ENCODE measurements at places on chromosomes 3 and 15.

DNA sequence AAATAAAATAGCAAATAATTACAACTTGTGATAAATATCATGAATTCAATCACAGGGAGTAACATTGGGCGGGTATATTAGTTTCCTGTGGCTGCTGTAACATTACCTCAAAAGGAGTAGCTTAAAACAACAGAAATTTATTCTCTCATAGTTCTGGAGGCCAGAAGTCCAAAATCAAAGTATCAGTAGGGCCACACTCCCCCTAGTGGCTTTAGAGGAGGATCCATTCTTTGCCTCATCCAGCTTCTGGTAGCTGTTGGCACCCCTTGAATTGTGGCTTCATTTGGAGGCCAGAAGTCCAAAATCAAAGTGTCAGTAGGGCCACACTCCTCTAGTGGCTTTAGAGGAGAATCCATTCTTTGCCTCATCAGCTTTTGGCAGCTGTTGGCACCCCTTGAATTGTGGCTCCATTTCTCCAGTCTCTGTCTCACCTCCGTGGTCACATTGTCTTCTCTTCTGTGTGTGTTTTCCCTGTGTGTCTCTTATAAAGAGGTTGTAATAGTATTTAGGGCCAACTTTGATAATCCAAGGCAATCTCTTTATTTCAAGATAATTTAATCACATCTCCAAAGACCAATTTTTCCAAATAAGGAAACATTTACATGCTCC is 3.1 kb upstream of the CFAP20DC start:
- no peak for DNase-seq

DNA sequence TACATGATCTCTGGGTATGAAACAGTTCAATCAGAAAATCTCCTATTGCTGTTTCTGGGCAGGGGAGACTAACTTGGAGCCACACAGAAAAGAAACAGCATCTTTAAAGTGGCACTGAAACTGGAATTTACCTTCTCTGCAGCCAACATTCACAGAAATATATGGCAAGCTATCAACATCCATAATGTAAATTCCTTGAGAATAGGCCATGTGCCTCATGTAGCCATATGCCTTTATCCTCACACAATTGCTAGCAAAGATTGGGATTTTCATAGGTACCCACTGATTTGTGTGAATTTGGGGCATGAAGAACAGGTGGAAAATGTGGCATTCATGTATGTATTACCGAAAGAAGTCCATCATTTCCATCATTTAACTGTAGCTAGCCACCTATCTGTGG is 386.3 kb upstream of the TMCO5A start:
- no peak for DNase-seq

DNA sequence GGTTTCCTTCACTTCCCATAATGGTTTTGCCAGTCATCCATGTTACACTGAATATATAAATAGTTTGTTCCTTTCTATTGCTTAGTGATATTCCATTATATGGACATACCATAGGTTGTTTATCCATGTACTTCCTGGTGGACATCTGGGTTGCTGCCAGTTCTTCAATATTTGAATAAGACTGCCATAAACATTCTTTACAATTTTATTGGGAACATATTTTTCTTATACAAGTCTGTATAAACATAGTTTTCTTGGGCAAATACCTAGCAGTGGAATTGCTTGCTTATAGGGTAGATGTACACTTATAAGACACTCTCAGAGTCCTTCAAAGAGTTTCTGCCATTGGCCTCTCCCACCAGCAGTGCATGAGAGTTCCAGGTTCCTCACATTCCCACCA is 231.4 kb downstream of the OPA1 start:
- no peak for DNase-seq

DNA sequence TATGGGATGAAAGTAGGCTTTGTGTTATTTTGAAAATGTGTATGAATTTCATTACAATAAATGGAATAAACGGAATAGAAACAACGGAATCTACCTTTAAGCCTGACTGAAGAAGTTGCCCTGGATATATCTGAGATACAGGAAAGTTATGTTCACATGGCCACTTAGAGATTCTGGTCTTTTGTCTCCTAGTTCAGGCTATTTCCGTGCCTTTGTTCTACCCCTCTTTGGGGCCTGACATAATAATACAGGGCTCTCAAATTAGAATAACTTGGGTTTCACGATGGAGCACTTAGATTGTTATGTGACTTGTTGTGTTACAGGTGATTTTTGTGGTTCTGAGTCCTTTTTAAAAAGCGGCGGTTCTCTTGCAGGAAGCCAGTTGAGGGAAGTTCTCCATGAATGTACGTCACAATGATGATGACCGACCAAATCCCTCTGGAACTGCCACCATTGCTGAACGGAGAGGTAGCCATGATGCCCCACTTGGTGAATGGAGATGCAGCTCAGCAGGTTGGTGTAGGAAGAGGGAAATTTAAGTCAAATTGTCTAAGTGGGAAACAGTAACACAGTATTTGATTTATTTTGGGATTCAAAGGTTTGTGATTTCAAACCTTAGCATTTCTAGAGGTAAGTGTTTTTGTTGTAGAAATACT is 72.8 kb downstream of the FNDC3B start:
- DNase-seq: no peak

DNA sequence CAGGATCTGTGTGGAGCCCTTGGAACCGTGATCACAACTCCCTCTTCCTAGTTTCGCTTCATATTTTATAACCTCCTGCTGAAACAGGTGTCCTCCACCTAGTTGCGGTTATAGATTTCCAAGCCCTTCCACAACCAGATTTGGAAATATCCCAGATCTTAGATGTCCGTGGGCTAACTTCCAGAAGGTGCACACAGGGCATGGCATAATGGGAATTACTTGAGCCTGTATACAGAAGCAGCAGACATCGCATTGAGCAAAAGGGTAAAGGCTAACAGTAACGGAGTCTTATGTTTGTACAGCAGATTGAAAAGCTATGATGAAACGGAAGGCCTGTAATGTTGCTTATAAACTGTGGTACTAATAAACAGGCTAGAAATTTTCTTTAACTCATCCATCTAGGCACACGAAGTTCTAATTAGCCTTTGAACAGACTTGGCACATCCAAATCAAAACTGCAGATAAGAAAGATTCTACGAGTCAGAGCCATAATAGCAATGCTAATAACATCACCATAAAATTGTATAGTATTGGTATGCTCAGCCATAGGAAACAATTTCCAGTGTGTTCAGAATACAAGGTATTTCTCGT is 1.2 kb upstream of the USF3 start:
- DNase-seq: no peak
